Camera-type eye (tissue), 1 donor: ENCODE measurements at places on chromosomes 4 and X. TPM values are rescaled to one million over a fixed set of nuclear protein-coding genes. Genes with fewer than 3 reads are reported as not detected.

The CHM gene
- total RNA-seq, result 50.9 TPM

The NEUROG2 gene
- total RNA-seq, result 8.2 TPM

The SMR3B gene
- total RNA-seq, result not detected

The NAA15 gene
- 67.6 TPM for total RNA-seq

The NLRP2B gene
- total RNA-seq, result not detected

The USP9X gene
- total RNA-seq, result 180 TPM

The HEPH gene
- 55.7 TPM for total RNA-seq

The TBC1D9 gene
- total RNA-seq, result 64.2 TPM

The PNMA5 gene
- not detected for total RNA-seq

The LAMTOR3 gene
- total RNA-seq, result 113 TPM

The ARHGAP6 gene
- 9.3 TPM for total RNA-seq

The H2BW2 gene
- not detected for total RNA-seq

The WDR17 gene
- 37.8 TPM for total RNA-seq

The EPHA5 gene
- 34.1 TPM for total RNA-seq

The ADGRL3 gene
- 134 TPM for total RNA-seq

The REELD1 gene
- total RNA-seq, result not detected

The BRS3 gene
- total RNA-seq, result not detected

The NPNT gene
- total RNA-seq, result 55.7 TPM

The HSFX1 gene
- total RNA-seq, result 3.4 TPM

The C4orf36 gene
- total RNA-seq, result 3.7 TPM

The FAM47A gene
- not detected for total RNA-seq

The PDZD4 gene
- 44.0 TPM for total RNA-seq
